Activated CD4-positive, alpha-beta T cell treated with anti-CD3 and anti-CD28 coated beads, Interleukin-2, amount 10 ng/mL, durations not matched to agents 7 days and 5 days (primary cell): ENCODE measurements at places on chromosomes 11 and 22. TPM values are rescaled to one million over a fixed set of nuclear protein-coding genes. Genes with fewer than 3 reads are reported as not detected.

The INPP5J gene
- total RNA-seq = not detected

The MCHR1 gene
- not detected for total RNA-seq

The CBLIF gene
- not detected for total RNA-seq

The SCUBE1 gene
- not detected for total RNA-seq

The ARHGAP1 gene
- 88.8 TPM for total RNA-seq

The IL17REL gene
- total RNA-seq = not detected

The FIBIN gene
- not detected for total RNA-seq

The SNX32 gene
- 2.2 TPM for total RNA-seq

The OR5P2 gene
- total RNA-seq = not detected

The MAPK8IP2 gene
- total RNA-seq = 0.29 TPM

The PATE4 gene
- not detected for total RNA-seq

The CELSR1 gene
- total RNA-seq = 0.20 TPM

The TRPM5 gene
- total RNA-seq = not detected

The DCDC1 gene
- total RNA-seq = not detected

The SMIM35 gene
- 0.27 TPM for total RNA-seq

The PIK3IP1 gene
- total RNA-seq = 63.0 TPM

DNA sequence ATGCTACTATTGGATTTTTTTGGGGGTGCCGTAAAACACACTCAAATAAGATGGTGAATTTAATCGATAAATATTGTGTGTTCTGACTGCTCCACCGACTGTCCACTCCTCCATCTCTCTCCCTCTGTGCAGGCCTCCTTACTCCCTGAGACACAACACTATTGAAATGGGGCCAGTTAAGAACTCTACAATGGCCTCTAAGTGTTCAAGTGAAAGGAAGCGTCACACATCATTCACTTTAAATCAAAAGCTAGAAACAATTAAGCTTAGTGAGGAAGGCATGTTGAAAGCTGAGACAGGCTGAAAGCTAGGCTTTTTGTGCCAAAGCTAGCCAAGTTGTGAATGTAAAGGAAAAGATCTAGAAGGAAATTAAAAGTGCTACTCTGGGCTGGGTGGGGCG lies 156.7 kb downstream of the CTTN start:
- no peaks in the 10 kb centered on the region for H3K4me1 ChIP-seq
- H3K27me3 ChIP-seq = peaks cover under 1% of the 10 kb centered on the region
- H3K4me3 ChIP-seq = no peak overlapping the region
- no peak for DNase-seq
- H3K36me3 ChIP-seq = no peaks in the 10 kb centered on the region

GRCh38 chr11:30488304-30488998 lies 97.7 kb downstream of the MPPED2 start:
- H3K4me1 ChIP-seq = no peaks in the 10 kb centered on the region
- H3K27me3 ChIP-seq = no peaks in the 10 kb centered on the region
- H3K4me3 ChIP-seq = no peak overlapping the region
- H3K36me3 ChIP-seq = no peaks in the 10 kb centered on the region
- H3K27ac ChIP-seq = no peak overlapping the region

DNA sequence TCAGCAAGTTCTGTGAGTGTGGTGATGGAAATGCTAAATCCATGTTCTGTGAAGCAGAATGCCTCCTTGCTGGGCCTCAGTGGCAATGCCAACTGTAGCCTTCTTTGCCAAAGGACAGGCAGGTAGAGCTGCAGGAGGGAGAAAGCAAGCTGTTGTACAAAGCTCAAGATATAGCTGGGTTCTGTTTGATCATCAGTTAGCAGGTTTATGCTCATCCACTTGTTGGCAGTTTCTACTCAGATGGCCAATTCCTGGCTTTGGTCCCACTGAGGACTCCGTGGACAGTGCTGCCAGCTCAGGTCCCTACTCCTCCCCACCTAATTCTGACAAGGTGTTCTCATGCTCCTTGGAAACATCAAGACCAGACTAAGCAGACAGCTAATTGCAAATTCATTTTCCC lies 65.1 kb downstream of the PRSS23 start:
- no peaks in the 10 kb centered on the region for H3K4me1 ChIP-seq
- peaks cover 8% of the 10 kb centered on the region for H3K27me3 ChIP-seq
- H3K27ac ChIP-seq = no peak overlapping the region
- H3K4me3 ChIP-seq = no peak overlapping the region
- H3K36me3 ChIP-seq = no peaks in the 10 kb centered on the region

DNA sequence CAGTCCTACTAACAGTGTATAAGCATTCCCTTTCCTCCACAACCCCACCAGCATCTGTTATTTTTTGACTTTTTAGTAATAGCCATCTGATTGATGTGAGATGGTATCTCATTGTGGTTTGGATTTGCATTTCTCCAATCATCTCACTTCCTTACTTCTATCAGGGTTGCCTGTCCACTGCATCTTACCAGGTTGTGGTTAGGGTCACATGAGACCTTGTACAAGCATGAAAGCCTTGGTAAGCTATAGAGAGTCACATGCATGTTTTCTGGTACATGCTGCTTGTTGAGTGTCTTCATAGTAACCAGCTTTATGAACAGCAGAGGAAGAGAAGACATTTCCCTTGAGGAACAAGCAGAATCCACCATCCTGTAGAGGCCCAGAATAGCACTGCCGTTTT lies 102.9 kb upstream of the PAX6 start:
- no peak for DNase-seq
- no peak overlapping the region for H3K4me3 ChIP-seq
- peaks cover 3% of the 10 kb centered on the region for H3K27me3 ChIP-seq
- no peaks in the 10 kb centered on the region for H3K4me1 ChIP-seq
- no peak overlapping the region for H3K27ac ChIP-seq

- no peak for DNase-seq
- peaks cover 55% of the 10 kb centered on the region for H3K4me1 ChIP-seq
- peaks cover 91% of the 10 kb centered on the region for H3K36me3 ChIP-seq
- H3K27me3 ChIP-seq = no peaks in the 10 kb centered on the region
- no peak overlapping the region for H3K4me3 ChIP-seq
Measured at GRCh38 chr11:35215945-35216344, 77.0 kb downstream of the CD44 start.

DNA sequence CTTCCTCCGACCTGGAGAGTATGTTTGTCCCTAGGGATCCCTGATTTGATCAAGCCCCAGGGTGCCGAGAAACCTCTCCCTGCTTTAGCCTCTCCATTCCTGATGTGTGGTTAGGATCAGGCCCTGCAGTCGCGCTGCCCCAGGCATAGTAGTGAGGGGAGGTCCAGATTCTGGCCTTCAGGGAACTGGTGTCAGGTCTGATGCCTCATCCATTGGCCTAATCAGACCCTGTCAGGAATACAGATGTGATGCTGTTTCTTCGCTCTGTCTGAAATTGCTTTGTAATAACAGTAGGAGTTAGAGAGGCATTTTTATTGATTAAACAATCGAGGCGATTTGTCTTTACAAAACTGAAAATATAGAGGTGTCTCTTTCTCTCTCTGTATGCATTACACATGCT lies 75.2 kb downstream of the GRIK4 start:
- H3K4me3 ChIP-seq = no peak overlapping the region
- H3K27ac ChIP-seq = no peak overlapping the region
- H3K4me1 ChIP-seq = no peaks in the 10 kb centered on the region

DNA sequence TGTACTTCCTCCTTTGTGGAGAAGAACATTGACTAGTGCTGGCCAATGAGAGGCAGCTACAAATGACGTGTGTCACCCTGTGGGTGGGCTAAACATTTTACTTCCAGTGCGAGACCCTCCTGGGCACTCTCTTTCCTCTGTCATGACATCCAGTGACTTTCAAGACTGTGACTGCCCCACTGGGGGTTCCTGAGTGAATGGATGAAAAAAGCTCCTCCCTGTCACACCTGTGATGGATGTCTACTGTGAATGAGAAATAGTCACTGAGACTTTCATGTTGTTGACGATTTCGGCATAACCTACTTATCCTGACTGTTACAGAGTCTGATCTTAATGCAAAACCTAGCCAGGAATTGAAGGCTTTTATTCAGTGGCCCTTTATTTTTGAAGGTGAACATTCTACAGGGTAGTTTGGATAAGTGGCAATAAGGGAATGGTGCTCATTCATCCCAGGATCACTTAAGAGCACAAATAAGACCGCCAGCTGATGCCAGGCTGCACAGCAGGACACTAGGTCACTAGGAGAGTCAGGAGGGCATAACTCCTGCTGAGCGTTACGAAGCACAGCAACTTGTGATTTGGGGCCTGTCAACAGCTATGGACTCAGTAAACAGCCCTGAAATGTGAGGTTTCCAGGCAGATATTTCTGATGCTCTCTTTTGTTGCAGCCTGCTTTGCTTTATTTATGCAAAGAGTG lies 636.6 kb downstream of the NTM start:
- no peak for DNase-seq
- H3K4me3 ChIP-seq = no peak overlapping the region
- no peaks in the 10 kb centered on the region for H3K27me3 ChIP-seq
- no peaks in the 10 kb centered on the region for H3K36me3 ChIP-seq

DNA sequence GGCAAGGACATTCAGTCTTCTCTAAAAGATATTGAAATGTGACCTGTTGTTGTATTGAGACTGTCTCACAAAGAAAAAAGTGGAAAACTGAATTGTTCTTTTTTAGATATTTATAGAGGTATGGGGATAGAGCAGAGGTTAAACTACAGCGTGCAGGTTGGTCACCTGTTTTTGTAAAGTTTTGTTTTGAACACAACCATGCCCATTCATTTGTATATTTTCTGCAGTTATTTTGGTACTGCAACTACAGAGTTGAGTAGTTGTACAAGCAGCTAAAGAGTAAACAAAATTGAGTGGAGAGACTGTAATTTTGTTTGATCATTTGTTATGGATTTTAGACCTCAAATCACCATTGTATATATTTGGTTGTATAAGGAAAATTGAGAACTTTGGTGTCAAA lies 11.3 kb downstream of the EED start:
- peaks cover 28% of the 10 kb centered on the region for H3K4me1 ChIP-seq
- H3K36me3 ChIP-seq = peaks cover 45% of the 10 kb centered on the region
- H3K27ac ChIP-seq = no peak overlapping the region
- no peak overlapping the region for H3K4me3 ChIP-seq

DNA sequence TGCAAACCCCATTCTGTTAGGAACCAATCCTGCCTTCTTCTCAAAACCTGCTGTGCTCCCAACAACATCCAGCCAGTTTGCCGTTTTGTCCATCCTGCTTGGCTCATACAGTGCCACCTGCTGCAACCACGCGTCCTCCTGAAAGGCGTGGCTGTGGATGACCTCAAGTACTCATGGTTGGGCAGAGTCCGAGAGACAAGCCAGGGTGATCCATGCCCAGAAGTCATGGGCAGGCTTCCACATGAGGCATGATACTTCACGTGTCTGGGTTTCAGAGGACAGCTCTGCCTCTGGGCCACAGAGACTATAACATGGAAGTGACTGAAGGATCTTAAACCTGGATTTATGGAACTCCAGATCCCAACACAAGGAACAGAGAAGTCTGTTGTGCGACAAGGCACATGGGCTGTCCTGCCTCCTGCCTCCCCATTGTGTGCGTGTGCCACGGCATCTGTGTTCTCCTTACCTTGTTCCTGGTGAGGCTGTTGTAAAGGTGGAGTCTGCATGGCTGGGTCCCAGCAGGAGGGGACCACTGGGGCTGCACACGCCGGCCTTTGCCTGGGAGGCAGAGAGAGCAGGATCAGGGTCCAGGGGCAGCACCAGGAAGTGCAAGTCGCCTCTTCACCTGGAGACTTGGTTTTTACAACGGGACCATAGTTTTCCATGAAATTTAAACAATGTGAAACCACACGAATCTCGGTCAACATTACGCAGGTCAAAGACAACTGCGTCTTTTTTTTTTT lies 15.4 kb downstream of the CARS1 start:
- H3K27me3 ChIP-seq = no peaks in the 10 kb centered on the region
- no peak for DNase-seq
- H3K4me1 ChIP-seq = peaks cover 18% of the 10 kb centered on the region
- H3K4me3 ChIP-seq = no peak overlapping the region
- H3K36me3 ChIP-seq = peaks cover 50% of the 10 kb centered on the region

GRCh38 chr11:88555018-88555828 lies 217.7 kb upstream of the CTSC start:
- no peak overlapping the region for H3K4me3 ChIP-seq
- no peaks in the 10 kb centered on the region for H3K4me1 ChIP-seq
- peaks cover 9% of the 10 kb centered on the region for H3K27me3 ChIP-seq
- H3K36me3 ChIP-seq = no peaks in the 10 kb centered on the region
- no peak overlapping the region for H3K27ac ChIP-seq

- no peak overlapping the region for H3K4me3 ChIP-seq
- no peaks in the 10 kb centered on the region for H3K4me1 ChIP-seq
- no peak for DNase-seq
- H3K27ac ChIP-seq = no peak overlapping the region
Measured at GRCh38 chr22:48782326-48782725, 1045.3 kb downstream of the BRD1 start.

- peaks cover 1% of the 10 kb centered on the region for H3K27me3 ChIP-seq
- no peak overlapping the region for H3K4me3 ChIP-seq
- H3K36me3 ChIP-seq = no peaks in the 10 kb centered on the region
- no peak overlapping the region for H3K27ac ChIP-seq
- H3K4me1 ChIP-seq = no peaks in the 10 kb centered on the region
Measured at GRCh38 chr11:79353706-79354105, 87.1 kb downstream of the TENM4 start.

- no peak for DNase-seq
- peaks cover 11% of the 10 kb centered on the region for H3K4me1 ChIP-seq
- no peak overlapping the region for H3K27ac ChIP-seq
Measured at GRCh38 chr22:26404851-26405421, 24.1 kb upstream of the ASPHD2 start.

DNA sequence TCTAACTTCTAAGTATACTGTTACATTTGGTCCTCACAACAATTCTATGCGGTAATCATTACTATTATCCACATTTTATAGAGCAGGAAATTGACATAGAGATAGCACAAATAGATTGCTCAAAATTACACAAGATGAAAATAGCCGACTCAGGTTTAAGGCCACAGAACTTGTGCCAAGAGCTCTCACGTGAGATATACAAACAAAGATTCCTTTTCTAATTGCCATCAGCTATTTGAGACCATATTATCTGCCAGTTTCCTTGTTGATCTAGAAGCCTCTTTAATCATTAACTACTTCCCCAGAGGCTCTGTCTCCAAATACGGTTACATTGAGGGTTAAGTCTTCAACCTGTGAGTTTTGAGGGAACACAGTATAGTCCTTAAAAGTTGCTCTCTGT lies 61.0 kb upstream of the GLYATL1B start:
- H3K27ac ChIP-seq = no peak overlapping the region
- H3K4me1 ChIP-seq = no peaks in the 10 kb centered on the region
- H3K4me3 ChIP-seq = no peak overlapping the region
- DNase-seq = no peak
